IPS-NIHi11 (cell line): ENCODE measurements at places on chromosomes 6 and 20.

DNA sequence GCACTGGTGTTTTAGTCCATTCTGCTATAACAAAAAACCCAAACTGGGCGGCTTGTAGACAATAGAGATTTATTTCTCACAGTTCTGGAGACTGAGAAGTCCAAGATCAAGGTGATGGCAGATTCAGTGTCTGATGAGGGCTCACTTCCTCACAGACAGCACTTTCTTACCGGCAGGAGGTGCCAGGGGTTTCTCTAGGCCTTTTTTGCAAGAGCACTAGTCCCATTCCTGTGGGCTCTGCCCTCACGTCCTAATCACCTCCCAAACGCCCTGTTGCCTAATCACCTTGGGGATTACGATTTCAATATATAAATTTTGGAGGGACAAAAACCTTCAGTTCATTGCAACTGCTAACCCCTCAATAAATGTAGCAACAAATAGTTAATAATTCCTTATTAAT lies 140.0 kb upstream of the SGK1 start:
- no peak for DNase-seq

DNA sequence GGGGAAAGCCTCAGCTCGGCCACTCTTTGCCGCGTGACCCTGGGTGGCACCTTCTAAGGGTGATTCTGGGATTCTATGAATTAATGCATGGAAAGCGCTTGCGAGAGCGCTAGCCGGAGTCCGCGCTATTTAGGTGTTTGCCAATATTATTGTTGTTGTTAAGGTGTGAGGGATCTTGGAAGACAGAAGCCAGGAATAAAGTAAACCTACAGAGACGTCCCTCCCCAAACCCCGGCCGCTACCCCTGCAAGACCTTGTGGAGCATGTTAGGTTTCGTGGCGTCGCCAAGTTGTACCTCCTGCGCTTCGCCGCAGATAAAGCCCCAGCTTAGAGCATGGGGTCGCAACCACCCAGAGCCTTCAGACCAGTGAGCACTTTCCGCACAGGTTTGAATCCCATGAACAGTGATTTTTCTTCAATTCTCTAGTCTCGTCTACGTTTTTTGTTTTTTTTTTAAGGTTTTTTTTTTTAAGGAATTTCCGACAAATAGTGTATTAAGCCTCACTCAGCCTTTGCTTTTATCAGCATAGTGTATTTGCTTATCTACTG lies 16.9 kb upstream of the ZSCAN9 start:
- peak; percentile 26 for DNase-seq

- DNase-seq, result no peak
Observed at GRCh38 chr6:158705386-158706126, 55.7 kb downstream of the SYTL3 start.

DNA sequence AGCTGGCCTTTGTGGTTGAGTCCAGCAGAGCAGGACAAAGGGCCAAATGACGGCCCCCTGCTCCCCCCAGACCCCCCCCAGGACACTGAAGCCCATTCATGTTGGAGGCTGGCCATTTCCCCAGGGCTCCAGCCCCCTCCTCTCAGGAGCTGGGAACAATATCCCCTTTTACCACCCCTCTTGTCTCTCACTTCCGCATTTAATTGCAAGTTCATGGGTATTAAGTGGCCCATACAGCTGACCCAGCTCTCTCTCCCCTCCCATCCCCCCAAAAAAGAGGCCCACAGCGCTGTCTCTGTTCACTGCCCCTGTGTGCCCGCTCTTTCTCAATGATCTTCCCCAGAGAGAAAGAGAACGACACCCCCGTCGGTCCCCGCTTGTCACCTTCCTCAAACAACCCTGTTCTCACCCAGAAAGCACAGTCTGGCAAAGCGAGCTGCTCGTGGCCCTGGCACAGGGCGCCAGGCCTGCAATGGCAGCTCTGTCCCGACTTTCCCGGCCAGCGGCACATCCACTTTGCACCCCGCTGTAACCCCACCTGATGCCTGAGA lies 30.4 kb downstream of the PREX1 start:
- no peak for DNase-seq

DNA sequence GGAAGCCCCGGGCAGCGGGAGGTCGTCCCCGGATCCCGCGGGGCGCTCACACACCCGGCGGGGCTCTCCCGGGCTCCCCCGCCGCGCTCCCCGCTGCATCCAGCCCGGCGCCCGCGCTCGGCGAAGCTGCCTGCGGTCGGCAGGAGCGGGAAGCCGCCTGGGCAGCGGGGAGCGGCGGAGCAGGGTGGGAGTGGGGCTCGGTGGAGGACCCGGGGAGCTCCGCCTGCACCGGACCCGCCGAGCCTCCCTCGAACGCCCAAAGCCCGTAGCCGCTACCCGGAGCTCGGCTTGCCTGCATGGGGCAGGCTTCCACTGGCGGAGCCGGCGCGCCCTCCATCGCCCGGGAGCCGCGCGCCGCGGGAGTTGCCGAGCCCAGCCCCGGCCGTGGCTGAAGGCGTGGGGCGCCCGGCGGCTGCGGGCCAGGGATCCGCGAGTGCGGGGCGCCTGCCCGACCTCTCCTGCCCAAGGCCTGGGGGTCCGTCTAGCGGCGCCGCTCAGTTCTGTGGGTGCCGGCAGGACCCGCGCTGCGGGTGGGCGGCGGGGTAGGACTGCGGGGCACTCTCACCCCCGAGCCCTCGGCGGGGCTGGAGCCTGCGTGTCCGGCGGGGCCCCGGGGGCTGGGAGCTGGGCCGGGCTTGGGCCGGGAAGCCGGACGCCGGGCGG lies 671 bp downstream of the CDH4 start:
- DNase-seq, result peak; percentile 53
